Stimulated activated CD4-positive, alpha-beta T cell treated with anti-CD3 and anti-CD28 coated beads, Interleukin-2, amount 100 ng/mL, for 24 hours (primary cell): ENCODE measurements at places on chromosomes 5 and 9.

DNA sequence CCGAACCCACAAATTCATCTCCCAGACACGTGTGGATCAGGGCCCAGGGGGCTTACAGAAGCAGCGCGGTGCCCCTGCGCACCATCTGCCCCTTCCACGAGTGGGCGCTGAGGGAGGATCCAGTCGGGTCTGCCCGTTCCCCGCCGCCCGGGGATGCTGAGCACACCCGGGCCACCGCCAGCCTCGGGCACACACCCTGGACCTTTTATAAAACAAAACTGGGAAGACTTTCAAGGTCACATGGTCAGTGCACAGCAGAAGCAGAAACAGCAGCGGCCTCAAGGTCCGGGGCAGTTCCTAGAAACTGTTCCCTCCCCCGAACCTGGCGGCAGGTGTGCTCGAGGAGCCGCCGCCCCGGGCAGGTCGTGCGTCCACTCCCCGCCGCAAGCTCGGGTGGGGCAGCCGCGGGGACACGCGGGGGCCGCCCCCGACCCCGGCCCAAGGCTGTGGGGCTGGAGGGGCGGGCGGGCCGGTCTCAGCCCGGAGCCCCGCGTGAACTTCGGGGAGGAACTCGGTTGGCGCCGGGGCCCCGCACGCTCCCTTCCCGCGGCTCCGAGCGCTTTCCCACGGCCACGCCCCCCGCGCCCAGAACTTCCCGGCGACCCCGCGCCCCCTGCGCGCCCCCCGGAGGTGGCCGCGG, 633 bp upstream of the PPP1R26 start:
- DNase-seq, result no peak

DNA sequence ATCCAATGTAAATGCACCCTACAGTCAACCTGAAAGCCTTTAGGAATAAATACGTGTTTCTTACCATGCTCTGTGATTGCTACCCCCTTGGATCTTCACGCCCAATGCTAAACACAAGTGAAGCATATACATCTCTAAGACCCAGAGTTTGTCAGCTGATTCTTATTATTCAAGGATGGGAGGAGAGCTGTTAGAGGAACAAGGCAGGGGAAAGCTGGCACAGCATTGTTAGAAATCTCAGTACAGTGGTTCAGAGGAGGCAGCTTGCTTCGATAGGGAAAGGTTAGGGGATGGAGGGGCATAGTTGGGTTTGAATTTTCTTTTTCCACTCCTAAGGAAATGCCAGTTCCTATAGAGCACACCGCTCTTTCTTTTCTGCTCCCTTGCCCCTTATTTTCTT, 16.7 kb upstream of the TAF11L2 start:
- DNase-seq, result no peak

GRCh38 chr9:123119566-123119965, 86.1 kb downstream of the GPR21 start:
- DNase-seq, result no peak

- DNase-seq, result no peak
These were observed 73.9 kb downstream of the KLF9 start for GRCh38 chr9:70340572-70340971.

DNA sequence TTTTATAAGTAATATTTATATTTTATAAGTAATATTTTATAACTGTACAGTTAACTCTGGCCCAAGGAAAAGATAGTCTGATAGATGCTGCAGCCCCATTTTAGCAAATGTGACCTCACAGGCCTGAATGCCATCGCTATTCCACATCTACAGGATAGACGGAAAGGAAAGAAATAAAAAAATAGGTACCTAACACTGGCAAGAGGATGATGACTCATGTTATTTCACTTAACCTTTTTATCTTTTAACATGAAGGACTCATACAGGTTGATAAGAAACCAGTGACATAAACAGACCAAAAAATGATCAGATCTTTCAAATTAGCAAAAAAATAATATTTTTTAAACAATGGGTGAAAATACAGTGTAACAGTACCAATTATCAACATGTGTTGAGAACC, 2.7 kb downstream of the CD274 start:
- no peak for DNase-seq

GRCh38 chr5:159864885-159865691, 51.2 kb upstream of the ADRA1B start:
- DNase-seq, result no peak

GRCh38 chr5:140509898-140510297, 37.6 kb upstream of the EIF4EBP3 start:
- DNase-seq, result no peak

GRCh38 chr9:124259158-124259808, 1.5 kb downstream of the NEK6 start:
- DNase-seq, result no peak

GRCh38 chr9:90848866-90849265, 47.2 kb downstream of the SYK start:
- no peak for DNase-seq

GRCh38 chr5:18496041-18496440, 861.8 kb downstream of the TAF11L14 start:
- DNase-seq, result no peak

GRCh38 chr5:6674421-6674820, 38.8 kb upstream of the TENT4A start:
- DNase-seq, result no peak

DNA sequence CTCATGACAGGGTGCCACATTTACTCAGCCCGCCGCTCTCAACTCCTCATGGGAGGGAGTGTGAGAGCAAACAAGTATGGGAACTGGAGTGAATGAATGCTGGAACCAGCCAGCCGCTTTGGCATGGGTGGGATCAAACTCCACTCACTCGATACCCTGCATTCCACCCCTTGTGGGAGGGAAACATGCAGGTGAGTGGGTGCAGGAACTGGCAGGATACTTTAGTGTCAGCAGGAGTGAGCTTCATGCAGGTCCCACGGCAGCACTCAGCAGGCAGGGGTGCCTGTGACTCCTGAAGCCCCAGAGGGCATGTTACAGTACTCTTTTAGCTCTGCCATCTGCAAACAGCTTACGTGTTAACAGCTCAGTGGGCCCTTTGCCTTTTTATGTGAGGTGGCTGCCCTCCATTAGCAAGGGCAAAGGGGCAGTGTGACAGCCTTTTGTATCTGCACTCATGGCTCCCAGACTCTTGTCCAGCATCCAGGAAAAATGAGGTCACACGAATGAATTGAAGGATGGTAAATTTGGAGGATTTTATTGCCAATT, 433.2 kb upstream of the NMUR2 start:
- no peak for DNase-seq

DNA sequence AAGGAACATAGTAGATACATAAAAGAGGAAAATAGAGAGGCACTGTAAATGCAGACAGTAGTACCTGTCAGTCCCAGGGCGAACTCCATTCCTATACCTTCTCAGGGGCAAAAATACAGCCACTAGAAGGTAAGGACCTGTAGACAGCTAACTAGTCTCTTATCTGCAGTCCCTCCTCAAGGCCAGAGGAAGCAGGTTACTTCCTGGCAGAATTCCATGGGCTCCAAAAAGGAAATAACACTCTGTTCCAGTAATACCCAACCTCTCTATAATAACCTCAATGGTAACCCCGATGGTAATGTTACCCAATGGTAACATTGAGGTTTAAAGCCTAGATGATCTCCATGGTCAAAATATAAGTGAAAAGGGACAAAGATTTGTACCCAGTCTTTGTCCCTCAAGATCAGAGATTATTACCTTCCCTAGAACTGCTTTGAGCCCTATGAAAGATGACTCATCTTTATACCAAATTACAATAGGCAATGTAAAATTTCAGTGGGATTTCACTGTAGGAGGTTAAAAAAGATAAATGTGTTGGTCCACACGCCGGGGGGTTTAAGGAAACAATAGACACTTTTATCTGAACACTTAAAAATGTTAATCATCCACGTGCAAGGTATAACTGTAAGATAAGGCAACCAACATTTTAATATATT, 113.0 kb downstream of the DENND1A start:
- DNase-seq, result no peak

DNA sequence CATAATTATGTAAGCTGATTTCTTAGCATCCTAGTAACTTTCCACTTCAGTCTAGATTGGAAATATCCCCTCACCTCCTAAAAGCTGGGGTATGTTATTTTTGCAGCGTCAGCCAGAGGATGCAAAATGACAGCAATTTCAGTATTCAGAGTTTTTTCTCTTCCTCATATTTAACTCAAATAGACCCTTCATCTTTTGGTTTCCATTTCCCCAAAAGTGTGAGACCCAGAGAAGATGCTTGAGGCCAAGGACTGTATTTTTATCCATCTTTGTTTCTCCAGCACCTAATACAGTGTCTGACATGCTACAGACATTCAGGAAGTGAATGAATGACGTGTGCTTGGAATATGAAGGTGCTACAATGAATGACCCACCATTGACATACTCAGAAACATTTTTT, 75.5 kb upstream of the RANBP3L start:
- DNase-seq, result no peak

DNA sequence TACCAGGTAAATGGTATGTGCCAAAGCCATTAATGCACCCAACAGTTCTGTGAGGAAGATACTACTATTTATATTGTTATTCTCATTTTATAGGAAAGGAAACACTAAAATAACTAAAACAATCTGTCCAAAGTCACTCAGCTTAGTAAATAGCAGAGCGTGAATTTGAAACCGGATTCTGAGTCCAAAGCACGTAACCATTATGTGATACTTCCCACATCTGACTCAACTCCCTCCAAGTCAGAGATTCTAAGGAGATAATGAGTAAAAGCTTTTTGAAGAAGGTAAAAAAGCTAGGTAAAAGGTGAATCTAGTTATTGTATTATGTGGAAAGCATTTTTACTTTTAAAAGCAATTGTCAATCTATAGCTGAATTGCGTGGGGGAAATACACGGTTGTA, 208.9 kb downstream of the PBX3 start:
- no peak for DNase-seq

DNA sequence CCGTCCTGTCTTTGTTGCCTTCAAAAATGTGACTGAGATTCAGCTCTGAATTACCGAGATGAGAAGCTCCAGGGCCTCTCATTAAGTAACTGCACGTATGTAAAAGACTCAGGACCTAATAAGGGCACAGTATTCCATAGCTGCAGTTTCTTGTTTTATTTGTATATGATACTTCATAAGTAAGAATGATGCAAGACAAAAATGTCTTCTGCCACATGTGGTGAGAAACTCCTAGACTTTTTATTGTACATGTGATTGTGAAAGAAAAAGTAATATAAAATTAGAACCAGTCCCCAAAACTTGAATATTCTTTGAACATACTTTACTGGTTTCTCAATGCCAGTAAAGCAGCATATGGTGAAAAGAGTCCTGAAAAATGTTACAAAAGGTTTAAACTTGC, 110.1 kb upstream of the OTULINL start:
- DNase-seq, result no peak

GRCh38 chr5:53481887-53482716, 1.7 kb downstream of the FST start:
- peak; percentile 45 for DNase-seq

GRCh38 chr5:14241141-14241540, 98.0 kb downstream of the TRIO start:
- no peak for DNase-seq

DNA sequence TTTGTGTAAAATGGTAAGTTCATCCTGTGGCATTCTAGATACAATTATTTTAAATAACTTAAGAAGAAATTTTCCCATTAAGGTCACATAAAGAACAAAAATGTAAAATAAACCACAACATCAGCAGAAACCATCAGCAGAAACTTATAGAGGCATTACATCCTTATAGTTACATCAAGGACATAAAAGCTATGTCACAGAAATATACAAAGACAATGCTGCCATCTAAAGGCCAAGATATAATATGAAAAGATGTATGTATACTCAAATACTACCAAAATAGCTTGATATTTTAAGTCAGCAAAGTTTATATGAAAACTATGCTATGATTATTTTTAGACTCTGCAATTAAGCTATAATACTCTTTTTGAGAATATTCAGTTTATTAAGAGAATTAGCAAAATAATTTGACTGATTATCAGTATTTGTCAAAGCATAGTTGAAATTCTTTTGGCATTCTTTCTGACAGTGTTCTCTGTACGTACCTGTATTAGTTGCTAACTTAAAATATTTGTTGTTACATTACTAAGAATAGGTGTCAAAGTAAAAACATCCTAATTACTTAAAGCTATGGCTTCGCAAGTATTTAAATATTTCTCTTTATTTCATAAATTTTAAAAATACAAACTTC, 36.2 kb downstream of the FBXL17 start:
- no peak for DNase-seq

DNA sequence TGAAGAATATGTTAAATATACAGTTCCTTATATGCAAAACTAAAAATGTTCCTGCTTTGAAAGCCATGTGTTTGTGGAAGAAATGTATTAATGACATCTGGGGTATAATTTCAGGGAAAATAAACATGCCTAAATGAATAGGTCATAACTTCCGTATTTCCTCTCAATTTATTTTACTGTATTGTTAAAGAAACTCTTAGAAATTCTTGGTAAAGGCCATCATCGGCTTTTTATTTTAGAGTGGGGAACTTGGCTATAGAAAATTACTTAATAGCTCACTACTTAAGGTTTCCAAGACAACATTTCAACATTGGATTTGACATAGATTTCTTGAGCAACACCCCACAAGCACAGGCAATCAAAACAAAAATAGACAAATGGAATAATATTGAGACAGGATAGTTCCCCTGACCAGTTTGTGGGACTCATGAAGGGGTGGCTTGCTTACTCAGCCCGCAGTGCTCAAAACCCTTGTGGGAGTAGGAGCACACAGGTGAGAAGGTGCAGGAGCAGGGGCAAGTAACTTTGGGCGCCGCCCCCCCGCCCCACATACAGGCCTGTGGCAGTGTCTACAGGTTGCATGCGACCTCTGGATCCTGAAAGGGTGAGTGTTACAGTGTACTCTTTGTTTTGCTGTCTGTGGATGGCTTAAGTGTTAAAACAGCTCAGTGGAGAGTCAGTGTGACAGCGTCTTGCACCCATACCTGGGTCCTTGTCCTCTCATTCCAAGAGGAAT, 891.4 kb upstream of the C9orf72 start:
- no peak for DNase-seq

- DNase-seq, result peak; percentile 49
These were observed 364.5 kb downstream of the MAN2A1 start for GRCh38 chr5:110054240-110054639.

DNA sequence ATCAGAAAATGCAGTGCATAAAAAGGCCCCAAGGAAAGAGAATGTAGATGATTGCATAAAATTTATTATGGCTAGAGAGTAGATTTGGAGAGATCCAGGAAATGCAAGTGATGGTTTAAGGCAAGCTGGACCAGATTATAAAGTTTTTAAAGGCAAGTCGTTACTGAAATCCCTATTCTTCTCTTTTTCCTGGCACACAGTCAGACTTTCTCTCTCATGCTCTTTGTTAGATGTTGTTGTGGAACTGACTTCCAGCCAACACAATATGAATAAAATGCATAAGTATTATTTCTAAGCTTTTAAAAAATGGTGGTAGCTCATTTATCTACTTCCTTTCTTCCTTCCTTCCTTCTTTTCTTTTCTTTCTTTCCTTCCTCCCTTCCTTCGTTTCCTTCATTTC, 1085.4 kb upstream of the CDH6 start:
- no peak for DNase-seq

DNA sequence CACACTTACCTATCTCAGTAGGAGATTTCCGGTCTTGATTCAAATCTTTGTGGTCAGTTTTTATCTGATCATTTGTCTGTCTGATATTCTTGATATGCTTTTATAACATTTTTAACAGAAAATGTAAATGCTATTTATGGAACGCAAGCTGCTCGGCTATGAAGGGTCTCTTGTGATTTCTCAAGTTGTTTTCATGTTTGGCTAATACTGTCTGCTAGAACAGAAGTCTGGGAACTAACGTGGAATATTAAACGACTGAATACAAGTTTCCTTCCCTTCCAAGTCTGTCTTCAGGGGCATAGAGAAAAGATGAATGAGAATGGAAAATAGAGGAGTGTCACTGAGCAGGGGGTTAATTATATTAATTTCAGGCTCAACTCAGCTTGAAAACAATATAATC, 27.6 kb downstream of the SNCAIP start:
- no peak for DNase-seq
